ENCODE measurements at places on chromosomes 1 and 21.

DNA sequence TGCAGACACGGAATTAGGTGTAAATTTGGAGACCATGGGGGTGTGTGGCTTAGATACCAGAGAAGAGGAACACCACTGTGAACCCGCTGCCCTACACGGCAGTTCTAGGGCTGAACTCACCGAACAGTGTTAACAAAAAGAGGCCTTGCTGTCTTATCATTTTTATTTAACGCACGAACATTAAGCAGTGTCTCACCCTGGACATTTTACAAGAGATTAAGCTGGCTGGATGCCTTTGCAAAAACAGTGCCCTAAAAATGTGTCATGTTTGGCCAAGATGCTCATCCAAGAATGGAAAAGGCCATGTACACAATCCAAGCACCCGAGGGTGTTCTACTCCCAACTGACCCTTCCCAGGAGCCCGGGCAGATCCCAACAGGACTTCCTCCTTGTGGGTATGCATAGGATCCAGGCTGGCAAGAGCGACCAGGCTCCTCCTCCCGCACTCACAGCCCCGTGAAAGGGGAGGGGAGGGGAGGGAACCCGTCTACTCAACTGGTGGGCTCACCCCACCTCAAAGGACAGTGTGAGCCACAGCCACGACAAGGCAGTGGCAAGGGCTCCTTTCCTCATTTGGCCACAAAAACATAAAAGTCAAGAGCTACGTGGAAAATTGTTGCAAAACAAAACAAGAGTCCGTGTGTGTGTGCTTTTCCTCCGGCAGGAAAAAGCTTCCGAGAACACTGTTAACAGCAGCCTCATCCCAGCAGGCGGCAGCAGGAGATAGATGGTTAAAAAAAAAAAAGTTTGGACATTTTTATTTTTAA, 20.3 kb downstream of the C2CD2 start:
- DNase-seq: no peak

- DNase-seq: no peak
Measured at GRCh38 chr1:9233241-9233941, 1.2 kb upstream of the H6PD start.

DNA sequence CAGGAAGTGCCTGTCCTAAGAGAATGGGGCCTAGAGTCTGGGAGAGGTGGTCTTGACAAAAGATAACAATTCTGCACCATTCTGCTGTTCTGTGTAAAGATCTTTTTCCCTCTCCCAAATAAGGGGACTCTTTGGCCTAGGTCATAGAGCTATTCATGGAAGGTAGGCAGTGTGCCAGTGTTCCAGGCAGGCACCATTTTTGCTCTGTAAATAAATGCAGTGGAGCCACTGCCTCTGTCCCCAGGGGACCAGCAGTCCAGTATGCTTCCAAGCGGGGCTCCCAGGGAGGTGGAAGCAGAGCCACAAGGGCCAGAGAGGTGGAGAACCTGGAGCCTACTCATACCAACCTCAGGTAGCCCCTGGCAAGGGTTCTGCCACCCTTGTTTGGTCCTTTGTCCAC, 25.9 kb downstream of the KCNA2 start:
- no peak for DNase-seq

DNA sequence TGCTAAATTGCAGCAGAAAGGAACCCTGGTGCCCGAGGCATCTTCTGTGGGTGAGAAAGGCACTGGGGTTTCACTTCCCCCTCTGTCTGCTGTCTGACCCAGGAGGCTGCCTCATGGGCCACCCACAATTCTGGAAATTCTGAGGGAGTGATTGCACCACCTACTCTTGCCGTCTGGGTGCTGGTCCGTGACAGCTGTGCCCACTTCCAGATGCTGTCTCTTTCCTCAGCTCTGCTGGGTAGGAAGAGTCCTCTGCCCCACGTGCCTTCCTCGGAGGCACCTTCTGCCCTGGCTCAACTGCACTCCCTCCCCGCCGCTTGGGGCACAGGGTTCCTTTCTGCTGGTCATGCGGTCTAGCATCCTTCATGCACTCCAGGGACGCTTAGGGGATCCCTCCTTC, 96.3 kb downstream of the ARHGEF10L start:
- no peak for DNase-seq

- no peak for DNase-seq
Measured at GRCh38 chr1:160438317-160438918, 38.1 kb downstream of the VANGL2 start.

DNA sequence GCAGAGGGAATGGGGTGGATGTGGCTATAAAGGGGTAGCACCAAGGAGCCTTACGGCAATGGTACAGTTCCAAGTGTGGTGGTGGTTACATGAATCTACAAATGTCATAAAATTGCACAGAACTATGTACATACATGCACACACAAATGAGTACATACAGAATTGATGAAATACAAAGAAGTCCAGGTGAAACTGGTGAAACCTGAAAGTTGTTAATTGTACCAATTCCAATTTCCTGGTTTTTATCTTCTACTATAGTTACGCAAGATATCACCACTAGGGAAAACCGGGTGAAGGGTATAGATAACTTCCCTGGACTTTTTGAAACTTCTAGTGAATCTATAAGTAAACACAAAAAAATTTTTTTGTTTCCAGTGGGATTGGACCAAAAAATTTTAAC, 18.9 kb downstream of the HSF2BP start:
- DNase-seq: no peak

Measured in Caco-2 (cell line).